ENCODE measurements at places on chromosomes 2 and 18. TPM values are rescaled to one million over a fixed set of nuclear protein-coding genes. Genes with fewer than 3 reads are reported as not detected.
A peak's percentile ranks its signal among the peaks of the same experiment; 100 is the strongest.

The KCNS3 gene
- 7.4 TPM for total RNA-seq

The AGBL5 gene
- total RNA-seq, result 27.7 TPM

DNA sequence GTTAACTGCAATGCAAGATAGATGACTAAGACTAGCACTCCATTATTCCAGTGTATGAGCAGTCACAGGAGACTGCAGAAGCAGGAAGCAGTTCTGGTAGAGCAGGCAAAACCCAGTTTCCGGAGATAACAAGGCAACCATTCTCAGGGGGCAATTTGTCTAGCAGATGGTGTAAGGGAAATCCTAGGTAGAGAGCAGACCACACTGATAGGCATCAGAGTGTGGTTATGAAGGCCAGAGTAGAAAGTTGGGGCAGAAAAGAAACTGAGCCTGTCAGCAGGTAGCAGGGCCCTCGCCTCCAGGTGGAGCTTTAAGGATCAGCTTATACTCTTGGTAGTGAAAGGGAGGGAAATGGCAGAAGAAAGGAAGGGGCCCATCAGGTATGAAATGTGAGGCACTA, 164.4 kb downstream of the PDE11A start:
- no peak for DNase-seq

DNA sequence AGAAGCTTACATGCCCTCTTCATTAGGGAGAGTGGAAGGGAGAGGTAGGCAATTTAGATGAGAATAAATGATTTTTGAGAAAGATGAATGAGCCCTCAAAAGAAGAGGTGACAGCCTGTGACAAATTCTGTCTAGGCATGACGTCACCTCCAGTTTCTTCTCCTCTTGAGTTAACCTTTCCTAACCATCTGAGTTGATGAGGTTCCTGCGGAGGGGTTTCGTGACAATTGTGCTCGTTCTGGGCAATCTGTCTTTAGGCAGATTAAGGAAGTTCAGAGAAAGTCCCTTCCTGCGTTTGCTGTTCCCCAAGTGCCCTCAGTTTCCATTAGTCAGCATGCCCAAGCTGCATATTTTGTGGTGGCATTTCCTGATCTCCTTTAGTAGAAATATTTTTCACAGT, 640.2 kb upstream of the SYT4 start:
- DNase-seq, result no peak

DNA sequence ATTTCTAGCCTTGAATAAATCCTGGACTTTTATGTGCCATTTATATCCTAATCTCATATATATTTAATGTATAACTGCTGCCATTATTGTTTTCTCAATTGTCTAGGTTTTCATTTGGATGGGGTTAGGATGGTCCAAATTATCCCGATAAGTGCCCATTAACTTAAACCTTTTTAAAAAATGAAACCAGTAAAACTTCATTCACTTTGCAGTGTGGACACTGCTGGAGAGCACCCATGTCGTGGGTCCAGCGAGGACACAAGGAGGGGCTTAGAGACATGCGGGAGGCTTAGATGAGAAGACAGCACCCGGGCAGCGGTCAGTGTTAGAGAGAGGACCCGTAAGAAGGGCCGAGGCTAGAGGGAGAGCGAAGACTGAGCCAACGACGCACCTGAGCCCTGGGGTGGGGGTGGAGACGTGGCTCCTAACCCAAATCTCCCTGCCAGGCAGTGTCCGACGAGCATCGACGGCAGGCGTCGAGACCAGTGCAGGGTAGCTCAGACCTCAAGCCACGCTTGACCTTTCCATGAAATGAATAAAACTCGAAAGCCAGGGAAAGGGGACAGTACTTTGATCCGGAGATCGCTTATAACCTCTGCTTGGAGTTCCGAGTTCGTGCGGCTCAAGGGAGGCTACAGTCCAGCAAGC, 9.0 kb upstream of the EN1 start:
- DNase-seq, result no peak

GRCh38 chr18:75391279-75392225, 36.0 kb downstream of the SMIM21 start:
- no peak for DNase-seq

GRCh38 chr2:224894356-224894755, 147.9 kb downstream of the DOCK10 start:
- DNase-seq, result no peak

DNA sequence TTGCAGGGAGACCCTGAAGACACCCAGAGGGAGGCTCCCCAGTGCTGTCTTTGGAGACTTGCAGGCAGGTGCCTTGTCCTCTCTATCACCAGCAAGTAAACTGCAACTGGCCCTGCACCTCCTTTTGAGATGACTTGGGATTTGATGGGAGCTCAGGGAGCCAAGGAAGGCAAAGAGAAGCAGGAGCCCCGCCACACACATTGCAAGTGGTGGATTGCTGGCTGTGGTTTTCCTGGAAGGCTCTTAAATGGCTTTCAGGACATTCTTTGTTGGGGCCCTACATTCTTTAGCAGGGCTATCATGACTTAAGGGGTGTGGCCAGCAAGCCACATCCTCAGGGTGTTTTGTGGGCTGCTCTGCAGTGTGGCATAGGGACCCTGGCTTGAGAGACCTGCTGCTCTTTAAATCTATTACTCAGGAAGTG, 39.9 kb upstream of the CDC42EP3 start:
- DNase-seq, result peak; percentile 90

DNA sequence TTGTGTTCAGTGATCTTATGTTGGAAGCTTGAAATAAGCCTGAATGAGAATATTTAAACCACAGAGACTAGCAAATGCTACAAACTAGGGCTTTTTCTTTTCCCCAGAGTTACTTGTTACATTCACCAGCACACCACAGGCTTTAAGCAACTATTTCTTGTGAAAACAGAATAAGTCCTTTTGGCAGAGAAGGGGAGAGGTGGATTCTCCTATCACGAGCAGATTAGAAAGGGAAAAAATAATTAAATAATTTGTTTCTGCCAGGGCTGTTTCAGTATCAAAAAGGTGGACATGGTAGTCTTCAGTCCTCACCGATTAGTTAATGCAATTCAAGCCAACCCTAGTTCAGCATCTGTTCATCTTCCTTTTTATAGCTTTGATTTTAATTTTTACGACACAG, 12.6 kb downstream of the IFIH1 start:
- no peak for DNase-seq

Measured in fibroblast of villous mesenchyme (primary cell).